ENCODE measurements at places on chromosomes 1 and 21. TPM values are rescaled to one million over a fixed set of nuclear protein-coding genes. Genes with fewer than 3 reads are reported as not detected.

- no peak for DNase-seq
Measured at GRCh38 chr21:26366781-26367180, 196.2 kb upstream of the APP start.

DNA sequence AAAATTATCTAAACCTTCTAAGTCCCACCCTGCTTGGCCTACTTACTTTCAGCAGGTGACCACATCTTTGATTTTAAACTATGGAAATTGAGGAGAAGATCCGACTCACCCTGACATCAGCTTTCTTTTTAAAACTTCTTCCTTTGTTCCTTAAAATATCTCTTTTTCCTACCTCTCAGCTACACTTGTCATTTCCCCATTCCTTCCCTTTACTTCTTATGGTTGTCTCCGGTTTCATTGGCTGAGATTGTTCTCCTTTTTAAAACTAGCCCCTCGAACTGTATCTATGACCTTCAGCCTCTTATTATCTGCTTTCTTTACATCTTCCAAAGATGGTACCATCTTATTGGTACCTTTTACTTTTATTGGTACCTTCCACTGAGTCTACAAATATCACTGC, 87.8 kb upstream of the NRIP1 start:
- no peak for DNase-seq

DNA sequence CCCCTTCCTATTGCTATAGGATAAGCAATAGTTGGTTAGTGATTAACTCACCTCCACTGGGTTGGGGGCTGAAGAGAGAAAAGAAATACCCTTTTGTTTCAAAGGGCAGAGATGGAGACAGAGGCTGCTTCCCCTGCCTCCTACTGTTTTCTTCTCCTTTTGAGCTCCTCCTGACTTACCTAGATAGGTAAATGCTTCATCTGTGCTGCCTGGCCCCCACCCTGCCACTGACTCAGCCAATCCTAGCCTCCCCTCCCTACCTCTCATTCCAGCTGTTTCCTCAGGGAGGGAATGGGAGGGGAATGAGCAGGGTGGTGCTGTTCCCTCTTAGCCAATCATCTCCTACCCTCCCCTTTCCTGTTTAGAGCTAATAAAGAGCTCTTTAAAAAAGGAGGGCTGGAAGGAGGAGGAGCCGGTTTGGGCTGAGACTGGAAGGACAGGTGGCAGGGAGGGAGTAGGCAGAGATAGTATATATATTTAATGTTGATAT, at the start of gene C1orf116:
C1orf116 (minus strand) TSS at position 229 of the 490 bp plus-strand sequence. CDS start 5,158 bp downstream, outside the sequence.
- peak; percentile 92 for DNase-seq

- no peak for DNase-seq
Measured at GRCh38 chr1:154485910-154486496, 16.0 kb upstream of the TDRD10 start.

- no peak for DNase-seq
Measured at GRCh38 chr1:65412984-65413375, 7.5 kb upstream of the LEPR start.

DNA sequence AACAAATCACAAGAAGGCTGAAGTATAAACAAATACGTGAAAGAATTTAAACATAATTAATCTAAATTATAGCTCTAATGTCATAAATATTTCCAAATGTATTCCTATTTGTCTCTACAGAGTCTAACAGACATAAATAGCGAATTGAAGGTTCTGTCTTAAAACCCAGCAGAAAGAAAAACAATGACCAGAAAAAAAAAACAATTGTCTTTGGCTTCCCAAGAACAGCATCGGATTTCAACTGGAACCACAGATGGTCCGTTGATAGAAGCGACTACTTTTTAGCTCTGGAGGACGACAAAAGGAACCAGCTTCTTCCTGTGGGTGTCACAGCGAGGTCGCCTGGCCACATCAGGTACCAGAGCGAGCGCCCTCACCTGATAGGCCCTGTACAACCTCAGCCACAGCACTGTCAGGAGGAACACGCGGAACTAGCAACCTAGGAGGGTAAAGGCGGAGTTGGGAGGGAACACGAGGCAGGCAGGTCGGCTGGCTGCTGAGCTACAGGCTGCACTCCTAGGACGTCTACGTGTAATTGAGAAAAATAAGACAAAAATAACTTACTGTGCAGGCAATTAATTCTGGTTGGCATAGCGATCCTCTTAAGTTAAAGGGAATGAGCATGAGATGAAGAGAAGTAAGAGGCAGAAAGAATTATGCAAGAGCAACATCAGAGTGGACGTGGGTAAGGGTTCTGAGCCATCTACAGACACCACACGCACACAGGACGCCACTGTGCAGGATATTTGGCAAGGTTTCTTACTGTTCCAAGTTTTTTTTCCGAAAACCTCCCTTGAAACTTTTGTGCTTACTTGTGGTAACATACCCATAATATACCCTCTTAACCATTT, 16.7 kb upstream of the PRDM15 start:
- no peak for DNase-seq

GRCh38 chr21:41090981-41091380, 77.0 kb upstream of the BACE2 start:
- no peak for DNase-seq

DNA sequence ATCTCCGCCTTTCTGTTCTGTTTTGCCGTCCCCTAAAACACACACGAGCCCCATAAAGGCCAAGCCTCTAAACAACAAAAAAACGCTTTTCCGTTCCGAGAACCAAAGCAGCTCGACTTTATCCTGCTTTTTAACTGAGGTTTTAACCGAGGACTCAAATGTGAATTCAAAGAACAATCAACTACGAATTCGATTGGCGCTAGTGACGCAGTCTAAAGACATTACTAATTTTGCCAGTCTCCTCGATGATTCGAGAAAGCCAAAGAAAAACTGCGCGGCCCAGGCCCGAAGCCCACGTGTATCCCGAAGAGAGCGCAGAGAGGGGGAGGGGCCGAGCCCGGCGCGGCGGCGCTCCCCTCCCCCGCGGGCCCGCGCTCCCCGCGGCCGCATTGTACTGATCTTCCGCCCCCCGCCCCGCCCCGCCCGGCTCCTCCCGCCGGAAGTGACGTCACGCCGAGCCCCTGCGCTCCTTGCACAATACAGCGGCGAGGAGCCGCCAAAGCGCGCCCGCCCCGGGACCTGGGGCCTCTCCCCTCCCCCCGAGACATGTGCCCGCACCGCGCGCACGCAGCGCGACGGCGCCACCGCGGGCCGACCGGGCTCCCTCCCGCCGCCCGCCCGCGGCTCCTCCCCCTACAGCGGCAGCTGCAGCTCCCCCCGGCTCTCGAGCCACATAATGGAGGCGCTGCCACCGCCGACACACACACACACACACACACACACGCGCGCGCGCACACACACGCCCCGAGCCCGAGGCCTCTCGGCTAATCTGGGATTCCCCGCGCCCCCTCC, 1.4 kb downstream of the HNRNPU start:
- peak; percentile 97 for DNase-seq

GRCh38 chr1:90821152-90821787, 104.2 kb upstream of the BARHL2 start:
- no peak for DNase-seq

- no peak for DNase-seq
Measured at GRCh38 chr1:54569339-54569738, 21.3 kb downstream of the ACOT11 start.

DNA sequence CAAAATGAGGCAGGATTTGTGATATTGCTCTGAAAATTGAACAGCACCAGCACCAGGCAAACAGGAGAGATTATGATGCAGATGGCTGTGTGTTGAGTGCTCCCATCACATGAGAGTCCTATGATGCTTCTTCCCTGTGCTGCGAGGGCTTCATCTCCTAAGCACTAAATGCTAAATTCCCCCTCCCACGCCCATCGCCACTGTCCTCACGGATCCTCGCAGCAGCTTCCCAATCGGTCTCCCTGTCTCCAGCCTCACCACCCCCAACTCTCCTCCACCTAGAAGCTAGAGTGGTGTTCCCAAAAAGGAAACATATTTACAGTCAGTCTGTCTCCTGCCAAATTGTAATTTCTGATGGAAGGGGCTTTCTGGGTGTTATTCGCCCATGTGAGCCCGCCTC, 4.9 kb upstream of the BACE2 start:
- DNase-seq = no peak

DNA sequence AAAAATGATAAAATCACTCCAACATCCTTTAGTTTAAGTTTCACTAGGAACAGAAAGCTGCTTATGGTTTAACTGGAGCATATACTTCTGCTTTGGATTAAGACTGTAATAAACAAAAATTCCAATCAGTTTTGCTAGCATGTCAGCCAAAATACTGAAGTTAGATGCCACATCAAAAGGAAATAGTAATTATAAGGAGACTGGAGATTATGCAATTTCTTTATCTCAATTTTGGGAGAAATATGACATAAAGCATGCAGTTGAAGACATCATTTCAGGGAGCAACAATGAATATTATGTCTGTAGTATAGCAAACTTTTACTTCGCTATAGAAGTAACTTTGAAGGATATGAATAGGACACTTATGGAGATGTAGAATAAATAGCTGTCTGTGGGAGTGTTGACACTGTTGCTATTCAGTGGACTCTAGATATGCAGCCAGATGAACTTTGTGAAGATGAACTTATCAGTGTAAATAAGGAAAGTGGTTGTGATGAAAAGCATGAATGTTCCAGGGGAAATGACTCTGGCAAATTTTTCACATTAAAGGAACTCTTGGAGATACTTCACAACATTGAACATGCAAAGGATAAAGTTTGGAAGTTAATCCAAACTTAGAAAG, 107.8 kb downstream of the RABGAP1L start:
- no peak for DNase-seq

DNA sequence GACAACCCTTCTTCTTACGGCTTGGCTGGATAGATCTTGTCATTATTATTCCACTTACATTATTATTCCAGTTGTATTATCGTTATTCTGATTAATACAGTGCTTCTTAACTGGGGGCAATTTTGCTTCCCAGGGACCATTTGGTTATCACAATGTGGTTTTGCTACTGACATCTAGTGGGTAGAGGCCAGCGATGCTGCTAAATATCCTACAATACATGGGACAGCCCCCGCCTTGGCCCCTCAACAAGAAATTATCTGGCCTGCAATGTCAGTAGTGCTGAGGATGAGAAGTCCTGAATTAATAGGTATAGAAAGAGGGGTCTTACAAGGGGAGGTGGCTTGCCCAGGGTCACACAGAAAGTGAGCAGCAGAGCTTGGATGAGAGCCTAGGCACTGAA, 105.6 kb downstream of the PTPRU start:
- no peak for DNase-seq

DNA sequence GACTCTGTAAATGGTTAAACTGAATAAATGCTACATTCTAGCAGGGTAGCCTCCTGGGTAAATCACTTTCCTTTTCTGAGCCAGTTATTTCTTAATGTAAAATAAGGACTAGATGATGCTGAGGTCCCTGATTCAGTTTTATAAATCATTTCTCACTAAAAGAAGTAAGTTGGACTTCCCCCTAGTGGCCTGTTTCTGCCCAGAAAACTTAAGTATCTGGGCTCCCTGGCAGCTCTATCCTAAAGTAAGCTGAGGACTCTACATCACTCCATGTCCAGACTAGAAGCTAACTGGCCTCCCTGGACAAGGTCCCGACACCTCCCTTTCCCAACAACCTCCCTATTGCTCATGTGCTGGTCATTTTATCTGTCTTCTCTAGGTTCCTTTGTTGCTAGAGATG, 3.0 kb downstream of the GPN2 start:
- DNase-seq = no peak

DNA sequence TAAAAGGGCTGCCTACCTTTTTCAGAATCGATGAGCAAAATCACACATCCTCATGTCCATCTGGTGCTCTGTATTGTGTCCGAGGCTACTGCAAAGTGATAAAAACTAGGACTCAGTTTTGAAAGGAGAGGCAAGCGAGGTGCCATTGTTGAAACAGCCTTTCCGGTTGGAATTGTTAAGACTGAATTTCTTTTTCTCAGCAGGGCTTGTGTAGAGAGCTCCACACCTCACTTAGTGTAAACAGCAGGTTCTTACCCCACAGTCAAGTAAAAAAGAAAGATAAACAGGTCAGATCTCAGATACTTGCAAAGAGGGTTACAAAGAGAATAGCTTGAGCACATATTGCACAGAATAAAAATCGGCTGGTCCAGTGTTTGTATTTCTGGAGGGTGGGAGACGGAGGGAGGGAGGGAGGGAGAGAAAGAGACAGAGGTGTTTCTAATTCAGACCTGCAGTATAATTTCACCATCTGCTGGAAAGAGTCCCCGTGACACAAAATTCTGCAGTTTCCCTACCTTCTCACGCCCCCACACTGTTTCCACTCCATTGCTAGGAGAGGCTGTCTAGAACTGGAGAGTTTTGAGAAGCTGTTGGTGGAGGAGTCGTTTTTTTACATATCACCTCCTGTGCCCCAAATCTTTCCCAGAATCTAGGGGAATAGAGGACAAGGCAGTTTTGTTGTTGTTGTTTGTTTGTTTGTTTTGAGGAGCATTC, 82.5 kb downstream of the EDEM3 start:
- no peak for DNase-seq

- no peak for DNase-seq
Measured at GRCh38 chr21:34881839-34882371, 167.2 kb downstream of the RUNX1 start.

- DNase-seq = no peak
Measured at GRCh38 chr1:47783638-47784496, 213.3 kb downstream of the TRABD2B start.

GRCh38 chr21:33430858-33431257, 27.6 kb downstream of the IFNGR2 start:
- DNase-seq = no peak

GRCh38 chr1:227955808-227956207, 8.1 kb upstream of the WNT9A start:
- no peak for DNase-seq

DNA sequence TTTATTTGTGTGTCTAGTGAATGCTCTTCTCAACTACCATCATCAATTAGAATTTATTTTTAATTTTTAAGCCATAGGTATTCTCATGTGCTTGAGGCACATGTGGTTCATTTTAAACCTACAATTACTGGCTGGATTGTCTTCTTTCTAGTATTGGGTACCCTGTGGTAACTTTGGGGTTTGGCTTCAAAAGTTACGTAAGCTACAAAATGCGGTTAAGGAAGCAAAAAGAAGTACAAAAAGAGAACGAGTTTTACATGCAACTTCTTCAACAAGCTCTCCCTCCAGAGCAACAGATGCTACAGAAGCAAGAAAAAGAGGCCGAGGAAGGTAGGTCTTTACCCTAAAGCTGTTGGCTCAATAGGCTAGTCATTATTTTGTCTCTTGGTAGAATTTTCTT, 25.8 kb downstream of the MACO1 start:
- no peak for DNase-seq

The ELAPOR1 gene
- 121 TPM for total RNA-seq

The POU3F1 gene
- not detected for total RNA-seq

The ITPKB gene
- 20.9 TPM for total RNA-seq
